CD4-positive, alpha-beta T cell treated with Interleukin-2 at 100 ng/mL for 4 hours (primary cell): ENCODE measurements at places on chromosomes 2 and 18.

DNA sequence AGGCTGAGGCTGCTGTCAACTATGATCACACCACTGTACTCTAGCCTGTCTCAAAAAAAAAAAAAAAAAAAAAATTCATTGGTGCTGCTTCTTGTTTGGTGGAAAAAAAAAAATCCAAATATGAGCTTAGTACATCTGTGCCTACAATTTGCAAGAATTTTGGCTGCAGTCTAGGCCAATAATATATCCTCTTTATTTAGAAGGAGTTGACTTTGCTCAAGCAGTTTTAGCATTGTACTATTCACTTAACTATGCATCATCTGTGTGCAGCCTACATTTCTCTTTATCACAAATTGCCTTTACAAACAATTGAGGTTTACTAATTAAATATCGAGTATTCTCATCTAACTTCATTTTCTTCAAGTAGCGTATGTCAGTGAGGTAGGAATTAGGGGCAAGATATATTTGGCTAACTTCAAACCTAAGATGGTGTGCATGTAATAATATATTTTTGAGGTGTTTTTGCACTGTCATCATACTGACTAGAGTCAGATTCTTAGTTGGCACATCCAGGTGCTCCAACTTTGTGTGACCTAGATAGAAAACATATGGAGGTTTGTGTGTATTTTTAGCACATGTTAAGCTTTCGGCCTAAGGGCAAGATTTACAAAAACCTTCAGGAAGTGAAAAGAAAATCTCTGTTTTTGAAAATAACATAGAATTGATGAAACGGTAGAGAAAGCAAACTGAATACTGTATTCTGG is 51.8 kb downstream of the PMS1 start:
- no peak for DNase-seq

DNA sequence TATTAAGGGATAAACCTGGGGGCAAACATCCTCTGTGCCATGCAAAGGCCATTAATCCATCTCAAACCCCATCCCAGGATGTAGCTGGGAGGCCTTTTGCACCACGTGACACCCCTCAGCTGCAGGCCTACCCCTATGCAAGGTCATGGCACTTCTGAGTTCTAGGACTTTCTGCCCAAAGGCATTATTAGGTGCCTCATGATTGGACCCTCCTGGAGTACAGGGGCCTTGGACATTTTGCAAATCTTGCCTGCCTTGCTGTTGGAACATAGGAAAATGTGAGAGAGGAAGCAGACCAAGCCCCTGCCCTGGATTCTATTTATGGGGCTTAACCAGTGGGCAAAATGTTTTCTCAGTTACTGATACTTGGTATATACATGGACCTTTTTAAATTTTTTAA is 44.2 kb upstream of the NFU1 start:
- DNase-seq = no peak

- DNase-seq = no peak
Observed at GRCh38 chr18:79339094-79339908, 56.4 kb upstream of the NFATC1 start.

GRCh38 chr2:2573658-2574293 is 242.7 kb upstream of the MYT1L start:
- no peak for DNase-seq

GRCh38 chr2:129689653-129690448 is 289.6 kb upstream of the RAB6C start:
- DNase-seq = no peak

DNA sequence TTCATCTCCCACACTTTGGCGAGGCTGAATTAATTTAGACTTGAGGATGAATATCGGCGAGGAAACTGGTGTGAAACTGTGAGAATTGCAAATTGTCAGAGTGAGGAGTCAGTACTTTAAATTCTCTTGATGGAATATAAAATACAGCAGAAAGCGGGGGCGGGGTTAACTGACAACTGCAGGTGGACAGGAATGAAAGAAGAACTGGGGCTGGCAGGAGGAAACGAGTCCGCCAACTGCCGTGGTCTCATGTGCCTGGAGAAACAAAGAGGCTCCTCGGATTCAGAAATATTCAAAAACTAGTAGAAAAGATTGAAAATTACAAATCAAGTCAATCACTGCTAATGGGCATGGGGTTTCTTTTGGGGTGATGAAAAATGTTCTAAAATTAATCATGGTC is 44.3 kb downstream of the MOGAT1 start:
- no peak for DNase-seq

DNA sequence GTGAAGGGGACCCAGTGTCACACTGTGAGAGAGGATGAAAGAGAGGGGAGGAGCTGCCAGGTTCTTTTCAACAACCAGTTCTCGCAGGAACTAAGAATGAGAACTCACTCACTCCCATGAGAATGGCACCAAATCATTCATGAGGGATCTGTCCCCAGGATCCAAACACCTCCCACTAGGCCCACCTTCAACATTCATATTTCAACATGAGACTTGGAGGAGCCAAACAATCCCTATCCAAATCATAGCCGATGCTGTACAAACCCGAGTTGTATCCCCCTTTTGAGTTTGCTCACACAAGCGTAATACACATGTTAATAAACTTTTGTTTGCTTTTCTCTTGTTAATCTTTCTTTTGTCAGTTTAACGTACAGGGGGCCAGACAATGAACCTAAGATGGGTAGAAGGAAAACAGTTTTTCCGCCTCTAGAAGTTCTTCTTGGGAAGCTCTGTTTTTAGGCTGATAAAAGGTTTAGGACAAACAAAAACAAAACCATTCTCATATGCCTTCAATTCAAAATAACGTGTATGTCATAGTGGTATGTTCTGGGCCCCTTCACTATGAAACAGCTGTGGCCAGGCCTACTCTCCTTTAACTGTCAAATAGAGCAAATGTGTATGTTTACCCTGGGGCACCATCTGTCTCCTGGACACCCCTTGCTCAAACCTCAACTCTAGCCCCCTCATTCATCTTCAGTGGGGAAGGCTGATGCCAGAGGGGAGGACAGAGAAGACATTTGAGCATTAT is 9.1 kb upstream of the TMEM37 start:
- DNase-seq = no peak

DNA sequence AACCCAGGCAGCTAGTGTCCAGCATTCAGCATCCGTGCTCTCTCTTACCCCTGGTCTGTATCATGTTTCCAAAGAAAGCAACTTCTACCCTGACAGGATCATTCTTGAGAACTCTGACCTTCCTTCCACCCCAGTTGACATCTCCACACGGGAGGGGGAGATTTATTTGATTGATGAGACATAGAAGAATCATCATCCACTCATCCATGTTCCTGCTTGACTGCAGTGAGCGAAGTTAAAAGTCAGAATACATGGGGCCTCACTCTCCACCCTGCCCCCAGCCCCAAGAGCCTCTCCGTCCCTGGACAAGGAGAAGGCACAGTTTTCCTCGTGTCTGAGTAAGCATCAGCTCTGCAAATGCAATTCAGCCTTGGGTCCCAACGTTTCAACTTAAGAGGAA is 356.0 kb upstream of the TNP1 start:
- DNase-seq = no peak

DNA sequence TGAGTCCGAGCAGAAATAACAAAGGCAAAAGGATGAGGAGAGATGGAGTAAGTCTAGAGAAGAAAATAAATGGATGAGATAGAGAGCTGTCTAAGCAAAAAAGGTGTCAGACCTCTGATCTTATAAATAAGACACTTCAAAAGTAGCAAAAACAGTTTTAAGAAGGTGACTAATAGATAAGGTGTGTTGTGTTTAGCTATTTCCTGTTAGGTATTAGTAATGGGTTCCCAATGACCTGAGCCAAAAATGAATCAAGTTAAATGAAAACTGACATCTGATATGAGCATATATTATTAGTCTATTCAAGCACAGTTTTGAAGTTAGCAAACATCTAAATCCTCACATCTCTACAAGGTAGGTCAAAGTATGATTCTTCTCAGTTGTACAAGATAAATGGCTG is 10.6 kb downstream of the SUPT7L start:
- no peak for DNase-seq

- no peak for DNase-seq
Observed at GRCh38 chr18:37578886-37579513, 13.4 kb upstream of the CELF4 start.

DNA sequence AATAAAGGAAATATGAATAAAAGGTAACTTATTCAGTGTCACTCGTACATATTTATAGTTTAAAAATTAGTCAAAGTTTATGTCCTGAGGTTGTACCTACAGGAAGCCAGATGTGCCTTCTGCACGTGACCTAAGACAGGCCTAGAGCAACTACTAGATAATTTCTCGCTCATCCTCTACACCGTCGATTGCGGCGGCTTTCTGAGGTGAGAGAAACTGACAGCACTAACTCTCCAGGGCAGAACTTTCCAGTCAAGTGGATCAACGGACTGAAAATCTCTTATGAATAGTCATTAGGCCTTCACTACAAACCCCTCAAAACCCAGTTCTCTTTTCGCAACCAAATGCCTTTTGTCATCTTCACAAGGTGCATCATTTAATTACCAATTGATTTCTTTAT is 54.2 kb downstream of the ZEB2 start:
- no peak for DNase-seq

DNA sequence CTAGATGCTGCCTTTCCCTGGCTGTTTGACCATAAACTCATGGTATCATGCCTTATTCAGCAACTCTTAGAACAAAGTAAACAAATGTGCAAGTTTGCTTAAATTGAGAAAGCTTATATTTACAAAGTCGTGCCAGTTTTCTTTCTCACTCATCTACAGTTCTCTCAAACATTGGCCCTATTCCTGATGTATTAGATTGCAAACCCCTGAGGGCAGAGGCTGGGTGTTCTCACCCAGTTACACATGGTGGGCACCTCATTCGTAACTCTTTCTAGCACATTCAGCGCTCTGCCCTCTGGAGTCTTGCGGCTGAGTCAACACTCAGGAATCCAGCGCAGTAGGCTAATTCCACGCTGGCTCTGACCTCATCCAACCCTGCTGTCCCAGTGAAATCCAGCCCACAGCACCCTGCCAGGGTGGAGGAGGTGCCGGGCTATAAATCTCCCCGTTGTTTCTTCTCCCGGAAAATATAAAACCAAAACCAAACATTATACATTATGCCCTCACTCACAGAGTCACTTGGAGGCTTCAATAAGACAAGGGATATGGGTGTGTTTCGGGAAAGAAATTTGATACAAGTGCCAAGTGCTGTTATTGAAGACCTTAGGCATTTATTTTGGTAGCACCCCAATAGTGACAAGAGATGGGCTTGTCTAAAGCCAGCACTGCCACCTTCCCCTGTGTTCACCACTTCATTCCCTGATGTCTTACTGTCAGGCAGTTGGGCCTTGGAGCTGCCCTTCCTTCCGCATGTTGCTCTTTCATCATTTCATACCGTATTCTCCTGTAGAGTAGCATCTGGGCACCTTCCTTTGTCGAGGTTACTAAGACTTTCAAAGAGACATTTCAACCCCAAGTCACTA is 287.4 kb downstream of the PRKCE start:
- DNase-seq = no peak

GRCh38 chr2:9753665-9754531 is 89.4 kb upstream of the TAF1B start:
- DNase-seq = peak; percentile 58

GRCh38 chr2:84701880-84702279 is 179.0 kb downstream of the TRABD2A start:
- DNase-seq = no peak

DNA sequence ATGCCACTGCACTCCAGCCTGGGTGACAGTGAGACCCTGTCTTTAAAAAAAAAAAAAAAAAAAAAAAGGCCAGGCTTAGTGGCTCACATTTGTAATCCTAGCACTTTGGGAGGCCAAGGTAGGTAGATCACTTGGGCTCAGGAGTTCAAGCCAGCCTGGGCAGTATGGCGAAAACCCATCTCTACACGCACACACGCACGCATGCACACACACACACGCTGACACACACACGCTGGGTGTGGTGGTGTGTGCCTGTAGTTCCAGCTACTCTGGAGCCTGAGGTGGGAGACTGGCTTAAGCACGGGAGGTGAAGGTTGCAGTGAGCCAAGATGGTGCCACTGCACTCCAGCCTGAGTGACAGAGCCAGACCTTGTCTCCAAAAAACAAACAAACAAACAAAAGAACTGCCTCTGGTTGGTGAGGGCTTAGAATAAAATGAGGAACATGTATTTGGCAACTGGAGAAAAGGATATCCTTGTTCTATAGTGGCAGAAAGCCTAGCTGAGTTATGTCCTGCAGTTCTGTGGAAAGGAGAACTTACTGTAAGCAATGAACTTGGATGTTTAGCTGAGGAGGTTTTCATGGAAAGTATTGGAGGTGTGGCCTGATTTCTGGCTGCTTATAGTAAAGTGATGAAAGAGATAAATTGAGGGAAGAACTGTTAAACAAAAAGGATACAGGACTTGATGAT is 34.0 kb downstream of the HAT1 start:
- no peak for DNase-seq

DNA sequence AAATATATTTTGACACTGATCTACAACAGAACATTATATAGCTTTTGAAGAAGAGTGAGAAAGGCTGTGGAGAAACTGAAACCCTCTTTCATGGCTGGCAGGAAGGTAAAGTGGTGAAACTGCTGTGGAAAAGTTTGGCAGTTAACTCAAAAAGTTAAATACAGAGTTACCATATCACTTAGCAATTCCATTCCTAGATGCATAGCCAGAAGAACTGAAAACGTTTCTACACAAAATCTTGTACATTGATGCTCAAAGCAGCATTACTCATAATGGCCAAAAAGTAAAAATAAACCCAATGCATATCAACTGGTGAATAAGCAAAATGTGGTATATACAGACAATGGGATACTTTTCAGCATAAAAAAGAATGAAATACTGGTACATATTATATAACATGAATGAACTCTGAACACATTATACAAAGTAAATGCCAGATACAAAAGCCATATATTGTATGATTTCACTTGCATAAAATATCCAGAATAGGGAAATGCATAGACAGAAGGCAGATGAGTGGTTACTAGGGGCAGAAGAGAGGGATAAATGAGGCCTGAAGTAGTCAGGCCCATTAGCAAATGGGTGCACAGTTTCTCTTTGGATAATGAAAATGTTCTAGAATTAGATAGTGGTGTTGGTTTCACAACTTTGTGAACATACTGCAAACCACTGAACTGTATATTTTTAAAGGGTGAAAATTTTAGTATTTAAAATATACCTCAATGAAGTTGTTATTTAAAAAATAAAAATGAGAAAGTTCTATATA is 114.3 kb downstream of the DYM start:
- no peak for DNase-seq

GRCh38 chr2:162282765-162283425 is 35.6 kb downstream of the IFIH1 start:
- no peak for DNase-seq
